Large intestine (tissue), 12 donors: ENCODE measurements at places on chromosomes 1 and 21. TPM values are rescaled to one million over a fixed set of nuclear protein-coding genes. Genes with fewer than 3 reads are reported as not detected.

CBR1 gene
- 82.6 TPM for polyA plus RNA-seq

FMO4 gene
- polyA plus RNA-seq, result 27.1 TPM

NR1I3 gene
- 13.1 TPM for polyA plus RNA-seq

RHOU gene
- polyA plus RNA-seq, result 44.2 TPM

GRCh38 chr1:186456729-186457255 lies 4.1 kb downstream of the PDC start:
- DNase-seq, result no peak

DNA sequence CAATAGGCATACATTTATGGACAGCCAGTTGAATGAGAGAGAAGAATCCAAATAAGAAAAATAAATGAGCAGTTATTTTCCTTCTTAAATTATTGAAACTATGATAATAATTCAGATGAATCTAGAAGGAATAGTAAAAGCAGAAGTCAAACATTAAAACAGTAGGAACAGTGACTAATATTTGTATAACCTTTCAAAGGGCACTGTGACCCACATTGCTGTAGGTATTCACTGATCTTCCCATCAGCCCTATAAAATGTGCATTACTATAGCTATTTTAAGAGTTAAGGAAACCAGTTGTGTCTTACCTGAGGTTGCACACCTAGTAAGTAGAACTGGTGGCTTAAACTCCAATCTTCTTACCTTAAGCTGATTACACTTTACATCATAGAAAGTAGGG lies 102.8 kb upstream of the ARTN start:
- DNase-seq, result no peak

DNA sequence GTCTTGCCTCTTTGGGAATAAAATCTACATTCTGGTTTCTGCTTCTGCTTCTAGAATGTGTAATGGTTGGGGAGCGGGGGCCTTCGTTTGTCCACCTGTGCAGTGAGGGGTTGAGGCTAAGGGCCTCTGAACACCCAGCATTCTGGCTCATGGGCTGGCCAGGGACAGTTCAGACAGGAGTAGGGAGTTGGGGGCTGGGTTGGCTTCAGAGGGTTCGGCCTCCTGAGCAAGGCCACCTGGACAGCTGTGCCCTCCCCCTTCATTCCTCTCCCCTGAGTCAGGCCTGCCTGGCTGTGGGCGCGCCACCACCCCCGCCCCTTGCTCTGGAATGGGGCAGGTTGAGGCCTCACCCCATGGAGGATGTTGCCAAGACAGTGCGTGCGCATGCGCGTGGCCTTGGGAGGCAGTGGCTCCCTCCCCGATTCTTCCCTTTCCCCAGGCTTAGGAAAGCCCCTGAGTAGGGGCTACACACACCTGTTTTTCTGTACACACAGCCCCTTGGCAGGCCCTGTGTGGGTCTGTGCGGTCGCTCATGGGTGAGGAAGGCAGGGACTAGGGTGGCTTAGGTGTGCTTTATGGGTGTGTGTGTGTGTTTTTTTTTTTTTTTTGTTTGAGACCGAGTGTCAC lies 57.0 kb downstream of the YARS1 start:
- peak; percentile 97 for DNase-seq

DNA sequence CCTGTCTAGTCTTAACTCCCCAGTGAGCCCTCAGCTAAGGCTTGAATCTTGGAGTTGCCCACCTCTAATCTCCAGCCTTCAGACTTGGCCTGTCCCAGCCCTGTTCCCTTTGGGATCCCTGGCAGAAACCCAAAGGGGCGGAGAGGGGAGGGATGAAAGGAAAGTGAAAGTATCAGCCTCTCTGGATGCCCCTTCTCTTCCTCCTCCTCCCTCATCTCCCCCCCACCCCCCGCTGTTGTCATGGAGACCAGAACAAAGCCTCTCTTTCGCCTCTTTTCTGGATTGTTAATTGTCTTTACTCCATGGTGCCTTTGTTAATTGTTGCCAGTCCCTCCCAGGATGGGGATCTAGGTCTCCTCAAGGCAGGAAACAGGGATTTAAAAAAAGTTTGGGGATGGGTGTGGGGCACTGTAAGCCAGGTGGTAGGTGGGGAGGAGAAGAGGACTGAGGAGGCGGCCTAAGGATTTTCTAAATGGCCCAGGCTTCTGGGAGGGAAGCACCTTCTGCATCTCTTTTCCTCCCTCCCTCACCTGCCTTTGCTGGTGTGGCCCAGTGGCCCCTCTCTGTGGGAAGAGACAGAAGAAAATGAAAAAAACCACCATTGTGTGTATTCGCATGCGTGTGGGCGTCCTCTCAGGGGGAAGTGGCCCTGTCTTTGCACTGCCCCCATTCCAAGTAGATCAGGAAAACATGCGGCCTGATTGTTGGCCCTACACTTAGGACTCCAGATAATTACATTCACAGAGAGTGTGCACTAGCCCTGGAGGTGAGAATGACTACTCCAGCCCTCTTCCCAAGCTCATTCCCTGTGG lies 7.5 kb upstream of the SOX13 start:
- no peak for DNase-seq
